ENCODE measurements at places on chromosomes 11 and 22.
A peak's percentile ranks its signal among the peaks of the same experiment; 100 is the strongest.

- no peak for DNase-seq
These were observed 24.2 kb upstream of the FLI1 start for GRCh38 chr11:128669506-128670270.

GRCh38 chr11:120219232-120219937 is 8.6 kb downstream of the OAF start:
- no peak for DNase-seq

GRCh38 chr11:105693075-105693759 is 83.3 kb downstream of the GRIA4 start:
- no peak for DNase-seq

GRCh38 chr11:107859459-107860239 is 1.1 kb upstream of the SLC35F2 start:
- DNase-seq, result peak; percentile 31

GRCh38 chr11:114291381-114291780 is 4.8 kb upstream of the NNMT start:
- no peak for DNase-seq

GRCh38 chr11:10541561-10541930 is 559 bp upstream of the RNF141 start:
- DNase-seq, result no peak

- peak; percentile 25 for DNase-seq
These were observed 1.1 kb upstream of the DDX6 start for GRCh38 chr11:118791961-118792569.

DNA sequence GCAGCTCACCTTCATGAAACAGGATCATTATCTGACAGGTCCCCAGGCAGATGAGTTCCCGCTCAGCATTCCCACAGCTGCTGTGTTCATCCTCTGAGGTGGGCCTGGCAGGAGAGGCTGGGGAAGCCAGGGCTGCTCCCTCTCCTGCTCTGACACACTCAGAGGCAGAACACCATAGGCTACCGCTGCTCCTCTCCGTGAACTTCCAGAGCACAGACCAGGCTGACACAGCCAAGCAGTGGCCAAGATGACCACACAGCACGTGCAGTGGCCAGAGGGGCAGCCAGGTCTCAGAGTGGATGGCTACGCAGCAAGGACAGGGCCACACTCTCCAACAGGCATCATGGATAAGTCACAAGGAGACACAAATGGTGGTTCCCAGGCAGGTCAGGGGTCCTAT is 8.5 kb downstream of the PRODH start:
- DNase-seq, result no peak

GRCh38 chr22:27820896-27821866 is 19.6 kb upstream of the MN1 start:
- no peak for DNase-seq

GRCh38 chr11:34696862-34697261 is 76.0 kb downstream of the EHF start:
- no peak for DNase-seq

- DNase-seq, result no peak
These were observed 6.5 kb upstream of the NUP160 start for GRCh38 chr11:47854667-47855066.

All from activated CD4-positive, alpha-beta T cell treated with anti-CD3 and anti-CD28 coated beads, Interleukin-2, amount 10 ng/mL, durations not matched to agents 7 days and 5 days (primary cell).